Bronchial smooth muscle cell (primary cell): ENCODE measurements at places on chromosomes 2 and 18. TPM values are rescaled to one million over a fixed set of nuclear protein-coding genes. Genes with fewer than 3 reads are reported as not detected.

Gene CNGA3
- 0.16 TPM in 1 of 2 replicates, not detected in the other for total RNA-seq

Gene ZNF236
- total RNA-seq = 6.3 and 10.3 TPM in 2 replicates

Gene ADNP2
- 7.4 and 10.6 TPM in 2 replicates for total RNA-seq

Gene POTEJ
- total RNA-seq = not detected in 2 replicates

Gene MAPK4
- under 0.01 TPM in 1 of 2 replicates, not detected in the other for total RNA-seq

Gene GALR1
- not detected in 2 replicates for total RNA-seq

Gene SLC39A6
- total RNA-seq = 65.1 and 80.1 TPM in 2 replicates

Gene CTLA4
- not detected in 2 replicates for total RNA-seq

Gene CTAGE1
- not detected in 2 replicates for total RNA-seq

Gene PROM2
- 1.1 and 4.1 TPM in 2 replicates for total RNA-seq
